Activated T-helper 2 cell treated with anti-CD3 and anti-CD28 coated beads, Interferon-gamma antibody, Interleukin-2, Interleukin-4, amounts not matched to agents 10 μg/mL and 5 μg/mL and 100 μg/mL, durations not matched to agents 14 hours and 24 hours and 36 hours (primary cell): ENCODE measurements at places on chromosomes 7 and 10. TPM values are rescaled to one million over a fixed set of nuclear protein-coding genes. Genes with fewer than 3 reads are reported as not detected.
A peak's percentile ranks its signal among the peaks of the same experiment; 100 is the strongest.

GRCh38 chr10:97765201-97765600 lies 6.6 kb downstream of the SFRP5 start:
- no peak overlapping the region for H3K27ac ChIP-seq
- H3K27me3 ChIP-seq = peaks cover 12% of the 10 kb centered on the region
- no peak overlapping the region for H3K4me3 ChIP-seq

PGAM1 gene
- total RNA-seq = 877 and 885 TPM in 2 replicates

GRCh38 chr7:31107106-31108090 lies 55.3 kb downstream of the ADCYAP1R1 start:
- no peaks in the 10 kb centered on the region for H3K4me1 ChIP-seq
- no peaks in the 10 kb centered on the region for H3K36me3 ChIP-seq
- DNase-seq = no peak
- H3K4me3 ChIP-seq = no peak overlapping the region
- H3K27ac ChIP-seq = no peak overlapping the region
- H3K27me3 ChIP-seq = no peaks in the 10 kb centered on the region

PDK4 gene
- not detected in 2 replicates for total RNA-seq

DNA sequence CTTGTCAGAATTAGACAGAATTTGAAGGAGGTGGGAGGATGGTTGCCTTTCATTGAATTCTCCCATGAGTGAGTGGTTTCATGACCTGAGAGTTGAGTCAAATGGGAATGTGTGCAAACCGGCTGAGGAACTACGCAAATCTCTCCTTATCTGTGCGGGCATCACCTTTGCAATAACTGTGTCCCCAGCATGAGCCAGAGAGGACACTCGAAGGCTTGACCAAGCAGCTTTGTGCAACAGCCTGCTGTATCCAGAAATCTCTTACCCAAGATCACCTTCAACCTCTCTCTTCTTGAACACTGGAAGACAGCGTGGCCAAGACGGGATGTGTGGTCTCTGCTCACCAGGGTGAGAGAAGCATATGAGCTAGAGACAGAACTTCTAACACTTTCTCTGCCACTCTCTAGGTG lies 93.8 kb upstream of the IKZF1 start:
- peaks cover 8% of the 10 kb centered on the region for H3K36me3 ChIP-seq
- peak overlapping the region; percentile 92 for H3K27ac ChIP-seq
- no peak for DNase-seq

KIF11 gene
- total RNA-seq = 41.4 and 44.9 TPM in 2 replicates

DNA sequence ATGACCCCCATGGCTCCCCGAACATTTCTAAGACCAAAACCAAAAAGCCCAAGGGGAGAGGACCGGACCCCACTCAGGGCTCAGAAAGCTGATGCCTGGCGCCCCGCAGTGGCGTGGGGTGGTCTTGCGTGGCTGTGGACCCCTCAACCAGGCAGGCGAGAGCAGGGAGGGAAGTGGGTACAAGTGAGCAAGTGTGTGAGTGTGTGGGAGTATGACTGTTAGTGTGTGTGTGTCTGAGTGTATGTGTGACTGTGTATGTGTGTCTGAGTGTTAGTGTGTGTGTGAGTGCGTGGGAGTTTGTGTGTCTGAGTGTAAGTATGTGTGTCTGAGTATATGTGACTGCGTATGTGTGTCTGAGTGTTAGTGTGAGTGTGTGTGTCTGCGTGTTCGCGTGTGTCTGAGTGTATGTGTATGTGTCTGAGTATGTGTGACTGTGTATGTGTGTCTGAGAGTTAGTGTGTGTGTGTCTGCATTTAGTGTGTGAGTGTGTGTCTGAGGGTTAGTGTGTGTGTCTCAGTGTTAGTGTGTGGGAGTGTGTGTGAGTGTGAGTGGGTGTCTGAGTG lies 34.0 kb upstream of the INSIG1 start:
- H3K36me3 ChIP-seq = no peaks in the 10 kb centered on the region
- no peak overlapping the region for H3K27ac ChIP-seq
- no peak overlapping the region for H3K4me3 ChIP-seq
- no peak for DNase-seq

DNA sequence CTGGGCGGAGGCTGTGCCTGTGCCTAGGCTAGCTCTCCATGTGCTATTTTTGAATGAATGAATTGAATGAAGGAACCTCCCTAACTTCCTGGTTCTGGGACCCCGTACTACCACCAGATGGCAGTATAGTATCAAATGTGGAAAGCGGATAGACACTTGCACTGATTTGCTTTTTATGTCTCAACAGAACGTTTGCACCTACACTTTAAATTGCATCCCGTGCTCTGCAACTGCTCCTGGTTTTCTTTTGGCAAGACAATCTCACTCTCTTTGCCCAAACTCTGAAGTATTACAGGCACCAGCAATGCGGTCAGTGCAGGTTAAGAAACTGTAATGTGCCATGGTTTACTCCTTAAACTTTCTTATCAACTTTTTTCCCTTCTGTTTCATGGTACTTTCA lies 6.5 kb downstream of the FZD8 start:
- H3K27ac ChIP-seq = no peak overlapping the region
- peaks cover 5% of the 10 kb centered on the region for H3K4me1 ChIP-seq
- no peak overlapping the region for H3K4me3 ChIP-seq

C7orf33 gene
- not detected in 2 replicates for total RNA-seq

GRCh38 chr7:20299145-20299544 lies 31.6 kb upstream of the ITGB8 start:
- H3K27me3 ChIP-seq = peaks cover 3% of the 10 kb centered on the region
- H3K36me3 ChIP-seq = no peaks in the 10 kb centered on the region
- no peak overlapping the region for H3K4me3 ChIP-seq
- H3K4me1 ChIP-seq = peaks cover 6% of the 10 kb centered on the region
- DNase-seq = no peak

AMZ1 gene
- 0.07 and 0.14 TPM in 2 replicates for total RNA-seq

OPN4 gene
- total RNA-seq = not detected in 2 replicates

DNA sequence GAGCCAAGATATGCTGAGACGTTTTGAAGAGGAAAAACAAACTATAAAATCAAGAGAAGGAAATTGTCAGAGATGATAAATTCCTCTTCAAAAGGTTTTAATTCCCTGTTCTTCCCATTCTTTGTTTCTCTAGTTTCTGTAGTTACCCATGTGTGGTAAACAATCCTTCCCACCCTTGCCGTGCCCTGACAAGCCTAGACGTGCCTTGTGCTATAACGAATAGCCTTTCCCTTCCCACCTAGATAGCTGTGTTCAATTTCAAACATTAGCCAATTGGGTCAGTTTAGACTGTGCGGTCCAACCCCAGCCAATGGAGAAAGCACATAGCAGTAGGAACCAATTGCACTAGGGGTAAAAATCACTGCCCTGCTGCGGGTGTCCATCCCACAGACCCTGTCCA lies 138.1 kb downstream of the RALA start:
- H3K27me3 ChIP-seq = no peaks in the 10 kb centered on the region
- H3K27ac ChIP-seq = no peak overlapping the region
- no peaks in the 10 kb centered on the region for H3K36me3 ChIP-seq
- no peak overlapping the region for H3K4me3 ChIP-seq
- no peak for DNase-seq
- H3K4me1 ChIP-seq = peaks cover 4% of the 10 kb centered on the region

GRCh38 chr10:36624551-36625100 lies 500.8 kb upstream of the ANKRD30A start:
- no peaks in the 10 kb centered on the region for H3K27me3 ChIP-seq
- no peak for DNase-seq
- no peaks in the 10 kb centered on the region for H3K4me1 ChIP-seq
- H3K4me3 ChIP-seq = no peak overlapping the region
- H3K27ac ChIP-seq = no peak overlapping the region

- H3K27ac ChIP-seq = no peak overlapping the region
- H3K36me3 ChIP-seq = no peaks in the 10 kb centered on the region
- peaks cover 52% of the 10 kb centered on the region for H3K27me3 ChIP-seq
- peaks cover 2% of the 10 kb centered on the region for H3K4me1 ChIP-seq
Measured at GRCh38 chr7:129191272-129191671, 2.8 kb downstream of the SMO start.

OSBPL3 gene
- 74.2 and 76.2 TPM in 2 replicates for total RNA-seq

- no peaks in the 10 kb centered on the region for H3K36me3 ChIP-seq
- peaks cover 1% of the 10 kb centered on the region for H3K27me3 ChIP-seq
- no peak overlapping the region for H3K27ac ChIP-seq
Measured at GRCh38 chr10:131727560-131727959, 173.2 kb upstream of the PPP2R2D start.

DNA sequence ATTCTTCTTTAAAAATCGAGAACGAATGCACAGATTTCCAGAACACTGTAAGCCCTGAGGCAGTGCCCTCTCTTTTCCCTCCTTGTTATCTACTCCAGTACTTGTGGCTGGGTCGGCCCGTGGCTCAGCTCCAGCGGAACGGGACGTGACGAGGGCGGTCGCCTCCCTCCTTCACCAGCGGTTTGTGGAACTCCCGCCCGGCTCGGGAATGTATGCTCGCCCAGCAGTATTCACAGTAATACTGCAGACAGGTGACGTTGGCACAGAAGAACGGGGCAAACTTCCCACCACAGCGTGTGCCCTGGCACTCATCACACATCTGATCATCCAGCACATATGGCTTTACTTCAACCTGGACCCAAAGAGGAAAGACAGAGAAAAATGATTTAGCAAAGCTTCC lies 128.5 kb downstream of the BTAF1 start:
- H3K27ac ChIP-seq = no peak overlapping the region
- no peak for DNase-seq
- H3K36me3 ChIP-seq = no peaks in the 10 kb centered on the region
- no peak overlapping the region for H3K4me3 ChIP-seq
- H3K4me1 ChIP-seq = peaks cover 10% of the 10 kb centered on the region

GRCh38 chr7:114931656-114932011 lies 9.7 kb downstream of the MDFIC start:
- H3K36me3 ChIP-seq = peaks cover 51% of the 10 kb centered on the region
- H3K4me1 ChIP-seq = peaks cover 24% of the 10 kb centered on the region
- H3K4me3 ChIP-seq = peak overlapping the region; percentile 79
- H3K27ac ChIP-seq = no peak overlapping the region
- no peaks in the 10 kb centered on the region for H3K27me3 ChIP-seq
- no peak for DNase-seq

DNA sequence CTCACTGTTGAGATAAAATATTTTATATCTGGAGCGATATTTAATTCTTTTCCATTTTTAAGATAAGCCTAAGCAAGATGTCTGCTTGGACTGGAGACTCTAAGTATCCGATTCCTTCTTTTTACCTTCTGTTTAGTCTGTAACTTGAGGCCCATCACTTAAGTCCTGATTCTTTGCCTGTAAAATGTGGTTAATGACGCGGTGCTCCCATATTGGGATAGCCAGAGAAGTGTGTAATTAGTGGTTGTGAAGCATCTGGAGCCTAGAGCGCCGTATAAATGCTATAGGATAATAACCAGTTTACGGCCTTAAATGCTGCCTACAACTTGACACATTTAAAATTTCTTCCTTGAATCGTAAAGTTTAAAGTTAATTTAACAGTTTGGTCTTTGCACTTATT lies 132.9 kb downstream of the CHN2 start:
- H3K4me1 ChIP-seq = peaks cover 3% of the 10 kb centered on the region
- no peak overlapping the region for H3K27ac ChIP-seq
- H3K4me3 ChIP-seq = no peak overlapping the region
- peaks cover 10% of the 10 kb centered on the region for H3K27me3 ChIP-seq
- no peak for DNase-seq
- H3K36me3 ChIP-seq = no peaks in the 10 kb centered on the region

DNA sequence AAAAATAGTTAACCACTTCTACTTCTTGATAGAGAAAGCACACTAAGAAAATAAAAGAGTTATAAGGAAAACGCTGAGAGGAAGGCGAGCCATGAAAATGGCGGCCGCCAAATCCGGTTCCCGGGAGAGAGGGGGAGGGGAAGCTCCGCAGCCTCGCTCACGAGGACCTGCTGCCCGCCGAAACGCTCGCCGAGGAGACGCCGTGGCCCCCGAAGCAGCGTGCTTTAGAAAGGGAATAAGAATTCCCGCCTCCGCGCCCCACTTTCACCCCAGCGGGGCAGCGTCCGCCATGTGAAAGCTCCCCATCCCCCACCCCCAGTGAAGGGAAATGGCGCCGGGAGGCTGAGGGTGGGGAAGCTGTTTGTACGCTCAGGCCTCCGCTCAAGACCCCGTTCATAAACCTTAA lies 505 bp downstream of the HNRNPA2B1 start:
- peak overlapping the region; percentile 100 for H3K27ac ChIP-seq
- DNase-seq = peak; percentile 67
- H3K4me1 ChIP-seq = peaks cover 45% of the 10 kb centered on the region
- peaks cover 87% of the 10 kb centered on the region for H3K36me3 ChIP-seq
- H3K27me3 ChIP-seq = no peaks in the 10 kb centered on the region

PAPSS2 gene
- 0.21 and 0.25 TPM in 2 replicates for total RNA-seq

- DNase-seq = no peak
- peak overlapping the region; percentile 43 for H3K27ac ChIP-seq
- H3K27me3 ChIP-seq = no peaks in the 10 kb centered on the region
Measured at GRCh38 chr7:16926283-16926682, 44.5 kb upstream of the AGR3 start.

GRCh38 chr10:7471720-7472367 lies 61.0 kb upstream of the SFMBT2 start:
- no peak overlapping the region for H3K27ac ChIP-seq
- no peaks in the 10 kb centered on the region for H3K36me3 ChIP-seq
- peak overlapping the region; percentile 38 for H3K4me3 ChIP-seq
- H3K4me1 ChIP-seq = peaks cover 21% of the 10 kb centered on the region

KAZALD1 gene
- 0.55 and 0.67 TPM in 2 replicates for total RNA-seq

SH3PXD2A gene
- total RNA-seq = 8.3 and 8.6 TPM in 2 replicates

DNA sequence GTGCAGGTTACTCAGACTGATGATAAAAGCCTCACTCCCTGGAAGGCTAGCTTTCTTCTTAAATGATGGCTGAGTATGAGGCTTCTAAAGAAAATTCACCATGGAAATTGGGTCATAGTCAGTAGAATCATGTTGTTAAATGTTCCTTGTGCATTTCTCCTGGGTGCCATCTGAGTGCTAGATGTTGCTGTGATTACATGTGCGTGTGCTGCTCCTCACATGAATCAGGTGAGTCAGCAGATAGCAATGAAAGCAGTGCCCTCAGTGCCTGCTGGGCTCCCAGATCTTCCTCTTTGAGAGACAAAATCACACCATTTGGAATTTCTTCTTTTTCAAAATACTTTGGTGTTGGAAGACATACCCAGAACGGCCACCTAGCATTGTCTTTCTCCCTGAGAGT lies 331.7 kb downstream of the XPNPEP1 start:
- H3K4me1 ChIP-seq = no peaks in the 10 kb centered on the region
- H3K27ac ChIP-seq = no peak overlapping the region
- no peaks in the 10 kb centered on the region for H3K36me3 ChIP-seq
- DNase-seq = no peak
- no peak overlapping the region for H3K4me3 ChIP-seq
- no peaks in the 10 kb centered on the region for H3K27me3 ChIP-seq

PON1 gene
- not detected in 2 replicates for total RNA-seq

TRIL gene
- not detected in 2 replicates for total RNA-seq

- H3K27me3 ChIP-seq = peaks cover 4% of the 10 kb centered on the region
- no peak overlapping the region for H3K27ac ChIP-seq
- no peak for DNase-seq
- peaks cover 13% of the 10 kb centered on the region for H3K4me1 ChIP-seq
Measured at GRCh38 chr10:122296363-122297120, 25.4 kb downstream of the BTBD16 start.

NUDT5 gene
- total RNA-seq = 109 and 112 TPM in 2 replicates

DNA sequence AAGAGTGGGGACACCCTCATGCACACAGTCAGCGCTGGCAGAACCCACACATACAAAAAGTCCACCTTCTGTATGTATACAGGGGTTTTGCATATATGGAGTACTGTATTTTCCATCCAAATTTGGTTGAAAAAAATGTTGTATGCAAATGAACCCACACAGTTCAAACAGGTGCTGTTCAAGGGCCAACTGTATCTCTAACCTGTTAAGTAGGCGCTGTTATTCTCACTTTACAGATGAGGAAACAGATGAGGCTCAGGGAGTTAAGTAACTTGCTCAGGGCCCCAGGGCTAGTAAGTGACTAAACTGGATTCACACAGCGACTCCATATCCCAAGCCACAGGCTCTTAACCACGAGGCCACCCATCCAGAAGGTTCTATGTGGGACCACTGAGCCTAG lies 69.9 kb downstream of the C10orf105 start:
- H3K27ac ChIP-seq = no peak overlapping the region
- no peaks in the 10 kb centered on the region for H3K27me3 ChIP-seq
- no peaks in the 10 kb centered on the region for H3K4me1 ChIP-seq
- no peak for DNase-seq
- H3K4me3 ChIP-seq = no peak overlapping the region
- H3K36me3 ChIP-seq = no peaks in the 10 kb centered on the region

BLNK gene
- total RNA-seq = not detected in 2 replicates
